Neural progenitor cell (in vitro differentiated cells): ENCODE measurements at places on chromosomes 11 and 22. TPM values are rescaled to one million over a fixed set of nuclear protein-coding genes. Genes with fewer than 3 reads are reported as not detected.

CYP2D6 gene
- 0.24 and 1.5 TPM in 2 replicates for total RNA-seq

GRCh38 chr11:403021-403760 lies 9.2 kb downstream of the PKP3 start:
- no peaks in the 10 kb centered on the region for H3K36me3 ChIP-seq
- no peak overlapping the region for H3K27ac ChIP-seq

GRCh38 chr11:74278103-74278502 lies 33.3 kb downstream of the P4HA3 start:
- no peak overlapping the region for H3K4me3 ChIP-seq
- no peaks in the 10 kb centered on the region for H3K27me3 ChIP-seq
- no peak overlapping the region for H3K27ac ChIP-seq
- no peak for DNase-seq
- no peaks in the 10 kb centered on the region for H3K36me3 ChIP-seq

- no peaks in the 10 kb centered on the region for H3K27me3 ChIP-seq
- no peak overlapping the region for H3K27ac ChIP-seq
These were observed 40.9 kb downstream of the C11orf96 start for GRCh38 chr11:43983221-43983810.

GRCh38 chr22:32684822-32685187 lies 116.7 kb upstream of the TIMP3 start:
- H3K27ac ChIP-seq: no peak overlapping the region
- DNase-seq: no peak
- no peaks in the 10 kb centered on the region for H3K36me3 ChIP-seq
- H3K4me1 ChIP-seq: no peaks in the 10 kb centered on the region
- H3K4me3 ChIP-seq: no peak overlapping the region

DNA sequence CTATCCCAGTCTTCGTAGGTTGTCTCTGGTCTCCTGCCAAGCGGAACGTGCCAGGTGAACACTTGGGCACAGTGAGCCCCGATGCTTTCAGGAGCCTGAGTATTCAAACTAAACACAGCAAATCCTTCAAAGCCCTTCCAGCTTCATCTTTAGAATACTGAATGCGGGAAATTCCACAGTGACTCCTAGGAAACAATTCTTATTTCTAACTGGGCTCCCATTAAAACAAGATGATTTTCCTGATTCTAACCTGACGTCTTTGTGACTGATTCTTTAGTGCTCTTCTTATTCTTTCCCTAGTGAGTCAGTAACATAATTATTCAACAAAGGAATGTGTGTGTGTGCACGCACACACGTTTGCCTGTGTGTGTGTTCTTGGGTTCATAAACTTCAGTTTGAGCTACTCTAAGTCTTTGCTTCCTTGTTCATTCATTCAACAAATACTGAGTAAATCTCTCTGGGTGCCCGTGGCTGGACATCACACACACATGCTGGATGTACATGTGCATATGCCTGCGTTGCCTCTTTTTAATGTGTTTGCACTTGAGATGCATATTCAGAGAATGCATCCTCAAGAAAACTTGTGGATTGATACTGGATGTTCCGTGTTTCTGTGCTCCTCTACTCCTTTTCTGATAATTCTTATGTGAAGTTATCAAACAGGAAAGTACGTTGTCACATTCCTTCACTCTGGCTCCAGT lies 134.5 kb downstream of the WNT7B start:
- no peak for DNase-seq
- H3K36me3 ChIP-seq: no peaks in the 10 kb centered on the region
- no peaks in the 10 kb centered on the region for H3K27me3 ChIP-seq
- H3K4me1 ChIP-seq: peaks cover 89% of the 10 kb centered on the region
- H3K4me3 ChIP-seq: no peak overlapping the region

GRCh38 chr22:50177537-50178470 lies 7.3 kb downstream of the PANX2 start:
- no peaks in the 10 kb centered on the region for H3K36me3 ChIP-seq
- DNase-seq: no peak
- no peak overlapping the region for H3K27ac ChIP-seq
- no peak overlapping the region for H3K4me3 ChIP-seq

- H3K36me3 ChIP-seq: no peaks in the 10 kb centered on the region
- no peak for DNase-seq
- H3K4me3 ChIP-seq: no peak overlapping the region
- peaks cover 35% of the 10 kb centered on the region for H3K4me1 ChIP-seq
- no peak overlapping the region for H3K27ac ChIP-seq
These were observed 226.7 kb upstream of the NARS2 start for GRCh38 chr11:78801161-78801884.

- DNase-seq: peak; percentile 69
- no peak overlapping the region for H3K27ac ChIP-seq
These were observed 745 bp downstream of the NCAM1 start for GRCh38 chr11:112961751-112962578.
